ENCODE measurements at places on chromosomes 11 and 22.

DNA sequence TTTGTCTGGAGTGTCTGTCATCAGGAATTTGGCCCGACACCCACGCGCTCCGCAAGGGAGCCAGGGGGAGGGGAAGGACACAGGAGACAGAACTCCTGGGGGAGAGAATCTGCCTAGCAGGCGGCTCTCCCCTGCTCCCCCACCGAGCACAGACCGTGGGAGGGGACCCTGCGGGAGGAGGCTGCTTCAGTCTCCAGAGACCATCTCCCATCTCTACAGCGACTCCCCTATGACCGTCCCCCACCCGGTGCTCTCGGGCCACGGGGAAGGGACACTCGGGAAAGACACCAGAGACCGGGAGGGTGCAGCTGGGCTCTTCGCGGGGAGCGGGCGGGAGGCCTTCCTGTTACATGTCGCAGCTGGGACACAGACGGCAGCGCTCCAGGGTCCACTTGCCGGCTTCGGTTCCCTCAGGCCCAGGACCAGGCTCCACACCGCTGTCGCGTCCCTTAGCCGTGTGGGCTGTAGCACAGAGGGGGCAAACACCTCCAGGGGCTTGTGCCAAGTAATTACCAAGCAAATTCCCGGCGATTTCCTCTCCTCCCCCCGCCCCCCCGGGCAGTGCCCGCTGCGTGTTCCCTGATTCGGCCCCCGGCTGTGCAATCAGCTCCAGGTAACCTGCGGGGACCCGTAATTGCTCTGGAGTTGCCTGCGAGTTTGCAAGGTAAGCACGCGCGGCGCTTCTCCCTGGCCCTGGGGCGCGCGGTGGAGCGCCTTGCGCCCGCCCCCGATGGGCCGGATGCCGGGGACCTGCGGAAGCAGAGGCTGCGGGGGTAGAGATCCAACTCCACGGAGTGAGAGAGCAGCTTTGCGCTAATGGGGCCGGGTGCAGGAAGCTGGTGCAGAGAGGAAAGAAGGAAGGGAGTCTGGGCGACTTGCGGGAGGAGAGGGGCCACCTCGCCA lies 155.1 kb upstream of the CADM1 start:
- DNase-seq = no peak

- DNase-seq = no peak
Measured at GRCh38 chr22:47000888-47001287, 238.4 kb downstream of the TBC1D22A start.

DNA sequence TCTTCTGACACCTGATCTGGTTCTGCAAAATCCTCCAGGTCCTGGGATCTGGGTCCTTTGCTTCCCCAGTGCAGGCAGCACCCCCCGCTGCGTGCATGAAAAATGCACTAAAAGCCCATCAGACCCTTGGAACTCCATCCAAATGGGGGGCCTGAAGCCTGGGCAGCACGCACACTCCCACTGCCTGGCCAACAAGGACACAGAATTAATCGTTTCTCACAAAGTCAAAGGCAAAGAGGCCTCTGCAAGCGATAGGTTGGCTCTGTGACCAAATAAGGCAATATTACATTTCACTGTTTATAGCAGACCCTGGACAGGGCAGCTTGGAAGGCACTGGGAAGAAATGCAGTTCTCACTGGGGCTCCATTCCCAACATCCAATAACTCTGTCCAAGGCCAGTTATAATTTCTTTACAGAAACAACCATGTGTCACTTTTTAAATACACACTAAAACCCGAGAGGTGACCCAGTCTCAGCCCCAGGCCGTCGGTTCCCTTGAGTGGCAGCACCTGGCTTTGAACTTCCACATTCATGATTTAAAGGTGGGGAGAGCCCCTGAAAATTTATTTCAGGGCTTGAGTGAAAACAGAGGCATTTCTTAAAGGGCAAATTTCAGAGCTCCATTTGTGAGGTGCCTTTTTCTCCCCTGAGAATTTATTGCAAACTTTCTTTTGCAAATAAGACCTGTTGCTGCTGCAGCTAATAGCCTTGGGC lies 114.4 kb upstream of the ANO1 start:
- no peak for DNase-seq

- DNase-seq = peak; percentile 29
Measured at GRCh38 chr11:123083623-123084029, 21.7 kb upstream of the HSPA8 start.

GRCh38 chr11:115133475-115134209 lies 370.6 kb downstream of the CADM1 start:
- DNase-seq = no peak

DNA sequence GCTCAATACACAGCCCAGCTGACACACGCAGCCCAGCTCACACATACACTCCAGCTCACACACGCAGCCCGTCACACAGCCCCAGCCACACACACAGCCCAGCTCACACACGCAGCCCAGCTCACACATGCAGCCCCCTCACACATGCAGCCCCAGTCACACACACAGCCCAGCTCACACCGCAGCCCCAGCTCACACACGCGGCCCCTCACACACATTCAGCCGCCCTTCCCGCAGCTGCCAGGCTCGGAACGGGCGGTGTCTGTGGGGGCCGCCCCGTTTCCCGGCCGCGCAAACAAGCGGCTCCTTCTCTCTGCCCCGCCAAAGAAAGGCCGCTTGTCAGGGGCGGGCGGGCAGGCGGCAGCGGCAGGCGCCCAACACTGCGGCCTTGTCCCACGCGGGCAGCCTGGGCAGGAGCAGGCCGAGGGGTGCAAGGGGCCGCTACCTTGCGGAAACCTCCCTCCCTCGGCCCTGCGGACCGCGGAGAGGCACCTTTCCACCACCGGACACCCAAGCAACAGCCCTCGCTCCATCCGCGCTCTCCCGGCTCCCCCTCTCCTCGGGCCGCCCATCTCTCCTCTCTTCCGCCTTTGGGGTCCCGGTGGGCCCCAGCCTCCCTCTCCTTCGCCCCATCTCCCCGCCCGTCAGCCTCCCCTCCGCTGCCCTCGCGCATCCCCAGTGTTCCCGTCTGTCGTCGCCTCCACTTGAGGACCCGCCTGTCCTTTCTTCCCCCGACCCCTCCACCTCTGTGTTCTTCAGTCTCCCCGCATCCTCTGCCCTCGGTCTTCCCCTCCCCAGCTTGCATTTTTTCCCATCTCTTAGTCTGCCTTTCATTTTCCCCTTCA lies 2.2 kb downstream of the PHLDB1 start:
- no peak for DNase-seq

DNA sequence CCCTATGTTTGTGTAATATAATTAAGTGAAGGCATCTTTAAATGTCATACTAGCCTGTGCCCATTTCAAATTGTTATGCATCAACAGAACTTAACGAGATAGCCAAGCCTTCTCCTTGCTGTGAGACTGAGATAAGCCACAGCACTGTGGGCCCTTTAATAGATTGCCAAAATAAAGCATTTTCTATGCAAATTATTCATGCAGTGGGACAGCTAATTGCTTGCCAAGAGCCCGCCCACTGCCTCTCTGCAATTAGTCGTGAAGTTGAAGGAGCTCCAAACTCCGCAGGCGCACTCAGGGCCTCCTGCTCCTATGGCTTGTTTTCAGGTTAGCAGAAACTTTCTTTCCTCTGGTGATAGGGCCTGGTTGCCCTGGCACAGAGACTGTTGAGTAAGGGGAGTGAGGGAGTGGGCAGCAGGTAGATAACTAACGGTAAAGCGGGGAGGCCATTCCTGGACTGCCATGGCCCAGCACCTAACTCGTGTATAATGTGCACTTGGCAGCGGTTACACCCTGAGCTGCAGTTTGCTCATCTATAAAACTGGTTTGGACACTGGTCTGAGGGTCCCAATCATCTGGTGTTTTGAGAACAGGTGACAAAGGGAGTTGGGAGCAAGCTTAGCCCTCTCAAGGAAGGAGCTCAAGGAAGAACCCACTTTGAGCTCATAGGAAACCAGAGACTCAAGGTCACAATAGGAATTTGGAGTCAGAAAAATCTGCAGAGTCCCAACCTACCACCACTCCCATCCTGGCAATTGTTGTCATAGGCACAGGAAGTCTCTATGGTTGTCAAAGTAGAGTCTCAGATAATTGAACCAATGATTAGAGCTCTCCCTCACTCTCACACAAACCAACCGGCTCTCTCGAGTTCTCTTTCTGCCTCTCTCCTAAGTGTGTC lies 33.9 kb upstream of the RIC3 start:
- DNase-seq = no peak

GRCh38 chr11:118877487-118878162 lies 6.1 kb upstream of the CXCR5 start:
- DNase-seq = no peak

- DNase-seq = no peak
Measured at GRCh38 chr22:32854351-32854804, 52.9 kb downstream of the TIMP3 start.

GRCh38 chr11:86414032-86414431 lies 39.3 kb downstream of the CCDC81 start:
- DNase-seq = no peak

- DNase-seq = no peak
Measured at GRCh38 chr11:123373754-123374621, 56.1 kb upstream of the GRAMD1B start.

- DNase-seq = no peak
Measured at GRCh38 chr22:45082795-45083194, 73.0 kb upstream of the PHF21B start.

DNA sequence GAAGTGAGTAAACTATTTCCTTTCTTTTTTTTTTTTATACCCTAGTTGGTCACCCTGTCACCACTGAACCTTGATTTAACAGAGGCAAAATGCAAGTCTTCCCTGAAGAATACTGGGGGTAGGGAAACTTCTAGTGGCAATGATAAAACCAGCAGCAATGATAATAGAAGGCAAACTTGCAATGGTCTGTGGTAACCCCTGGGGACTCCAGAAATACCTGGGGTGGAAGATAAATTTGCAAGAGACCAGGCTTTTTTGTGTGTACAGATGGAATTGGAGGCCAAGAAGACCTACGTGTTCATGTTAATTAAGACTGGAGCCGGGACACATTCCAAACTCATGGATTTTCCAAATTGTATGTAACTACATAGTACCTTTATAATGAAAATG lies 11.6 kb downstream of the APOL5 start:
- DNase-seq = no peak

GRCh38 chr22:30202531-30203006 lies 44.0 kb downstream of the LIF start:
- no peak for DNase-seq

DNA sequence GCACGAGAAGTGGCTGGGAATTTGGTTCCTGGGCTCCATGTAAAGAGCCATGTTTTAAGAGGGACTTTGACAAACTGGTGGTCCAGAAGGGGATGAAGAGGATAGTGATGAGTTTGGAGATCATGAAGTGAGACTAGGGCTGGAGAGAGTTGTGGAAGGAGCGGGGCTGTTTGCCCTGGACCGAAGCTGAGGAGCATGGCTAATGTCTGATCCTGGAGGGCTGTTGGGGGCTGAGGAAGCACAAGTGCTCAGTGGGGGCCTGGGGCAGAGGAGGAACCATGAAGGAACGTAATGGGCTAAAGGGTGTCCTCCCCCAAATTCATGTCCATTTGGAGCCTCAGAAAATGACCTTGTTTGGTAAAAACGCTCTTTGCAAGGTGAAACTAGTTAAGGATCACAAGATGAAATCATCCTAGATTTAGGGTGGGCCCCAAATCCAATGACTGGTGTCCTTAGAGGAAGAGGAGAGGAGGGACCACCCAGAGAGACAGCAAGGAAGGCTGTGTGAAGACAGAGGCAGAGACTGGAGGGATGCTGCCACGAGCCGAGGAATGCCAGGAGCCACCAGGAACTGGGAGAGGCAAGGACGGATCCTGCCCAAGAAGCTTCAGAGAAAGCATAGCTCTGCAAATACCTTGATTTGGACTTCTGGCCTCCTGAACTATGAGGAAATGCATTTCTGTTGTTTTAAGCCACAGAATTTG lies 107.3 kb upstream of the LMO1 start:
- DNase-seq = no peak

DNA sequence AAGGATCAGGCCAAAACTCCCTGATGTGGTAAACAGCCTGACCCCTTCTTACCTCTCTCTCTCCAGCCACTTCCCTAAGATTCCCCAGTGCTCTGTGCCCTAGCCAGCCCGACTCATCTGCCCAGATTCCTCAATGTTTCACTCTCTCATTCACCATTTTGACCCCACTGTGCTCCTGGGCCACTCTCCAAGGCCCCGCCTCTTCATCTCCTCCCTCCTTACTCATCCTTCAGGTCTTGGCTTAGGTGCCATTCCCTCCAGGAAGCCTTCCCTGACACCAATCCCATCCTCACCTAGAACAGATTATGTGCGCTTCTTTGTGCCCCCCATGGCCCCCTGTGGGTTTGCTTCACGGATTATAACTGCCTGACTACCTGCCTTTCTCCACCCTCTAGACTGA lies 13.2 kb downstream of the SLC43A3 start:
- DNase-seq = no peak

DNA sequence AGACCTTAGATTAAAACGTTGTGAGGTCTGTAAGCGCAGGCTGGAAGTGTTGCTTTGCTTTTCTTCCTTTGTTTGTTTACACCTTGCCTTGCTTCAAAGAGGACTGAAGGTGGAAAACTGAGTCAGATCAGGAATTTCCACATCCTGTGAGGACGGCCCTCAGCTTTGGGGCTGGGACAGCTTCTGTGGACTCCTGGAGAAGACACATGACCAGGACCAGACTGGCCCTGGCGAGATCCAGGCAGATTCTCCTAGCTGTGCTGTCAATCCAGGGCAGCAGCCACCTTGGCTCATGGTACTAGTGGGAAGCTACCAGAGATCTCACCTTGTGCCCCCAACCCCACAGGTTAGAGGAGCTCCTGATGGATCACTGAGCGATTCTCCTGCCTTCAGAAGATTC lies 1461.9 kb downstream of the TBC1D22A start:
- no peak for DNase-seq

DNA sequence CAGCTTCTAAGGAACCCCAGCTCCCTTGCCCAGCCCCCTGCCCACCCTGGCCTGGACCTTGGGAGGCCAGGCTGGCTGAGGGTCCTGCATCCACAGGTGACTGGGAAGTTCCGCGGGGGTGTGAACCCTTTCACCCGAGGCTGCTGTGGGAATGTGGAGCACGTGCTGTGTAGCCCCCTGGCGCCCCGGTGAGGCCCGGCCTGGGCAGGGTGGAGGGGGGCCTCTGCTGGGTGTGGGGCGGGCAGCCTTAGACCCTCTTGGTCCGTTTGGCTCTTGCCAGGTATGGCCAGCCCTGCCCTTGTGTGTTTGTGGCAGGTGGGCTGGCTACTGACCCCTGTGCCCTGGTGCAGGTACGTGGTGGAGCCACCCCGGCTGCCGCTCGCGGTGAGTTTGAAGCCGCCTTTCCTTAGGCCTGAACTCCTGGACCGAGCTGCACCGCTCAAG lies 8.9 kb downstream of the ZDHHC8 start:
- no peak for DNase-seq

GRCh38 chr11:13831696-13832095 lies 130.8 kb upstream of the SPON1 start:
- DNase-seq = no peak

DNA sequence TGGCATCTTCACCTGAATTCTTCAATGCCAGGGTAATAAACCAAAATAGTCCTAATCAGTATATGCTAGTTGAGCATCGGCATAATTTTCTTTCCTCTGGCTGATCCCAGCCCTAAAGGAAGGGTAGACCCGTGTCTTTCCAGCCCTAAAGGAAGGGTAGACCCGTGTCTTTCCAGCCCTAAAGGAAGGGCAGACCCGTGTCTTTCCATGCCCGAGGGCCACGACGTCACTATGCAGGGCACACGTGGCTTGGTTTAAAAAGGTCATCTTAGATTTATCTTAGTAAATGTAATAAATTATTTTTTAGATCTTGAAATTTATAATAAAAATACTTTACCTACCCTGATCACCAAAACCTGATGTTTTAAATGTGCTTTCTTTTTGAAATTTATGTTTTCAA lies 45.5 kb downstream of the BID start:
- DNase-seq = no peak

Measured in activated CD8-positive, alpha-beta memory T cell treated with anti-CD3 and anti-CD28 coated beads for 1 hour (primary cell).